Left renal cortex interstitium (tissue), 4 donors: ENCODE measurements at places on chromosomes 5 and 9. TPM values are rescaled to one million over a fixed set of nuclear protein-coding genes. Genes with fewer than 3 reads are reported as not detected.

DNA sequence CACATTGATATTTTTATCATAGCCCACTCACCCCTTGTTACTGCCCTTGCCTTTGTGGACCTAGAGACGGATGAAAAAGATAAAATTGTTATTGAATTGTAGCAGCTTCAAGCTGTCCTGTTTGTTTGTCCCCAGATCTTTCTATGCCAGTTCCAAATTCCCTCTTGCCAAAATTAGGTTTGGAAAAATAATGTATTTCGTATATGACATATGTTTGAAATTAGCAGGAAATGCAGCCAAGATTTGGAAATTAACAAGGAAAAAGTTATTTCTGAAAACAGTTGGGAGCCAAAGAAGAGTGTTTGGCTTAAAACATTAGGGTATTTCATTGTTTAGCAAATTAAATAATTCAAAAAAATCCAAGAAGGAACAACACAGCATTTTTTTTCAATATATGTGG, 33.5 kb downstream of the SPATA31D1 start:
- no peak for DNase-seq

- no peak for DNase-seq
Observed at GRCh38 chr9:16864649-16865434, 5.6 kb downstream of the BNC2 start.

GRCh38 chr9:114207034-114207810, 51.9 kb downstream of the COL27A1 start:
- no peak for DNase-seq

DNA sequence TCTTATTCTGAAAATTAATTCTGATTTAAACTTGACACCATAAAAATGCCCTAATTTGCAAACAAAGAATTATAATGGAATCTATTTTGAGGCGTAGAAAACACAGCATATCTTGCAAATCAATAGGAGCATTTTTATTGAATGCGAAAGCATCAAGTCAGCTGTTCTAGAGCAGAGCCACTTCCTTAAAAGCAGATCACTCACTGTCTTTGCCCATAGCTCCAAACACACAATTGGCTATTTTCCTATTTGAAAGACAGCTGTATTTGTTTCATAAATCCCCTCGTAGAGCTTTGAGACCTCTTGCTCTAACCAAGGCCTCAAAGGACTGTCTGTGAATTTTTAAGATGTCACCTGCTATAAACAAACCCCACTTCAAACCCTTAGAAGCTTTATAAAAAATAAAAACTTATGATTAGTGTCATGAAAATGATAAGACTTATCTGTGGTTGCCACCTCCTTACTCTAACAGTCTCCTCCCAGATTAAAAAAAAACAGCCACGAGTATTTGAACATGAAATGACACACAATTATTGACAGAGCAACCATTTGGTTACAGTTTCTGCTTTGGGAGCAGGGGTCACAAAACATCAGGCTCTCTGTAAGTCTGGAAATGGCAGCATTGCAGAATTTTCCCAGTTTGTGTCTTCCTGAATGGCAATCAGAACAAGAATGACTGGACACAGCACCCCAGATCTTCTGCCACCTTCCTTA, 75.6 kb upstream of the RASEF start:
- DNase-seq: no peak

GRCh38 chr5:178309271-178310013, 76.8 kb upstream of the PHYKPL start:
- DNase-seq: no peak

- no peak for DNase-seq
Observed at GRCh38 chr9:32954642-32955041, 46.8 kb downstream of the APTX start.

DNA sequence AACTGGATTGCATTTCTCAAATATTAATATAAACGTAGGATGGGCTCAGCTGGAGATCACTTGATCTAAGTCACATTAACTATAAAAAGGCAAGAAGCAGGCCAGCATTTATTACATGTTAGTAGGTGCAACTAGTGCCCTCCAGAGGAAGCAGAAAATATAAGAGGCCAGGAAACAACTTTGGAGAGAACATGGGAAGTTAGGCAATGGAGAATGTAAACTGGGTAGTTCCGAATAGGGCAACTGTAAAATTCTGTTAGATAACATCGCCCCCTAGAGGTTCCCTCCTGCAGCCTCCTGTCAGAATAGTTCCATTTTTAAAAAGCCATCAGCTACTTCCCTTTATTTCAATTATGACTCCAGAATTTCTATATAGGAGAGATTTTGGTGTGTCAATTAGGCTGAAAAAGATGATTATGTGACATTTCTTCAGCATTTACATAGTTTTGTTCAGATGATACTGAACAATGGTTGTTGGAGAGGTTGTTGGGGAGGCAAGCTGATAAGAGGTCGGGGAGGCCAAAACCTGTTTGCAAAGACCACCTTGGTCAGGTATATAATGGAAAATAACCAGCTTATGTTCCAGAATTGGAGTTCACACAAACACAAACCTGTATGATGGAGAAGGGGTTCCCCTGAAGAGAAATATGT, 22.4 kb downstream of the CCL28 start:
- peak; percentile 37 for DNase-seq

DNA sequence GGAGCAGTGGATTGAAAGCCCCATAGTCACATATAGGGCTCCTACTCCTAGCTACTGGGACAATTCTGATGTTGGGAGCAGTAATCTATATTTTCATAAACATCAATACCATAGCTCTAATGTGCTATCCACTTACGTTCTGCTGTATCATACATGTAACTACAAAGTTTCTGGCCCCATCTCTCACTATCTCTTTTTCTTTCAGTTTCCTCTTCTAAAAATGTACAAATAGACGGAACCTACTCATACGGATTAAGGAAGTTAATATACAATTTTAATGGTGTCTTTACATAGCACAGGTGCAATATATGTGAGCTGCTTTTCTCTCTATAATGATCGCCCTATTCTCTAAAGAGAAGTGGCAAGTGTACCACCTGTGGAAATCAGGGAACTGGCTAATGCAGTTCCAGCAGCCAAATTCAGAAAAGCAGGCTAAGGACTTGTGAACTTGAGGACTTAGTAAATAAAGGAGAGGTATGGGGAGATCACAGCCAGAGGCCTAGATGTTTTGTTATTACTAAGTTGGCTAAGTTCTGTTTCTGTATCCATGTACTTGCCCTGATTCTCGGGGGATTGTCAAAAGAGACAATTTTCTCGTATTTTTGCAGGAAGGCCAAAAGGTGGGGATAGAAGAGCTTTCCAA, 1021.9 kb downstream of the CDH12 start:
- DNase-seq: no peak

- DNase-seq: no peak
Observed at GRCh38 chr9:70400107-70400892, 14.2 kb downstream of the KLF9 start.

DNA sequence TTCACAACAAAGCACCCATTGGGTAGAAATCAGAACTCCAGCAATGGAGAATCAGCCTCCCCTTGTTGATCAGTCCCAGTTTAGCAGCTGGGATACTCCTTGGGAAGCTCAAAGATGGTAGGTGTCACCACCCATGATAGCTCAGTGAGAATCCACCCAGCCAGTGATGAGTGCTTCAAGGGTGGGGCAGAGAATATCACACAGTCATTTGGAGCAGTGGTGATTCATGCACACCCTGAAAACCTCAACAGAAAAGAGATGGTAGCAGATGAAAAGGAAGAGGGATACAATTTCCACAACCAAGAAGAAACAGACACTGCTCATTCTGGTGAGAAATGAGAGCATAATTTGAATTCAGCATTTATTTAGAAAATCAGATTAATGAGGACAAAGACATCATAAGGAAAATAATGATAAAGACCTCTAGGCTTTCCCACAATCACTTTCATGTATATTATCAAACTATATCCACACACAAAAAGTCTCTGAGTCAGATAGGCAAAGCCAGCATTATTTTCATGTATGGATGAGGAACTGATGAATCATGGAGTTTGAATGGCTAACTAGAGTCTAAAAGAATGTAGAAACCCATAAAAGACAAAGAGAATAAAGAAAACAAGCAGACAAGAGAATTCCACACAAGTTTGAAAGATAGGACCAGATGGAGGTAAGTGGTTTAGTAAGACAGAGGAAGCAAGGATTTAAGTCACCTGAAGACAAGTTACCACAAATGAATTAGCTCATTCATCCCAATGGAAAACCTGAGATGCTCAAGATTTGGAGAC, 82.9 kb downstream of the FEM1C start:
- DNase-seq: no peak

DNA sequence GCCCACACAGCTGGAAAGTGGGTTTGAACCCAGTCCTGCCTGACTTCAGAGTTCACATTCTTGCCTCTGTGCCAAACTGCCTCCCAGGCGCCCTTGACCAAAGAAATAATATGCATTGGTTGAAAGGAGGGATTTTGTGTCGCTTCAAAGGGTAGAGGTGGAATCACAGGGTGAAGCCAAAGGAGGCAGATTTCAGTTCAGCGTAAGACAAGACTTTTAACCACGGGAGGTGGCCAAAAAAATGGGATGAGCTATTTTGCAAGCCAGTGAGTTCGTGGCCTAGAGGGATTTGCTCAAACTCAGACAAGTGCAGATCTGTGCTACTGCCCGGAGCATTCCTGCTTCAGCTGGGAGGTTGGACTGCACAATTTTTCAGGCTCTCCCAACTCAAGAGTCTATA, 57.6 kb upstream of the RANBP3L start:
- DNase-seq: no peak

GRCh38 chr5:119284031-119284430, 71.8 kb upstream of the TNFAIP8 start:
- no peak for DNase-seq

DNA sequence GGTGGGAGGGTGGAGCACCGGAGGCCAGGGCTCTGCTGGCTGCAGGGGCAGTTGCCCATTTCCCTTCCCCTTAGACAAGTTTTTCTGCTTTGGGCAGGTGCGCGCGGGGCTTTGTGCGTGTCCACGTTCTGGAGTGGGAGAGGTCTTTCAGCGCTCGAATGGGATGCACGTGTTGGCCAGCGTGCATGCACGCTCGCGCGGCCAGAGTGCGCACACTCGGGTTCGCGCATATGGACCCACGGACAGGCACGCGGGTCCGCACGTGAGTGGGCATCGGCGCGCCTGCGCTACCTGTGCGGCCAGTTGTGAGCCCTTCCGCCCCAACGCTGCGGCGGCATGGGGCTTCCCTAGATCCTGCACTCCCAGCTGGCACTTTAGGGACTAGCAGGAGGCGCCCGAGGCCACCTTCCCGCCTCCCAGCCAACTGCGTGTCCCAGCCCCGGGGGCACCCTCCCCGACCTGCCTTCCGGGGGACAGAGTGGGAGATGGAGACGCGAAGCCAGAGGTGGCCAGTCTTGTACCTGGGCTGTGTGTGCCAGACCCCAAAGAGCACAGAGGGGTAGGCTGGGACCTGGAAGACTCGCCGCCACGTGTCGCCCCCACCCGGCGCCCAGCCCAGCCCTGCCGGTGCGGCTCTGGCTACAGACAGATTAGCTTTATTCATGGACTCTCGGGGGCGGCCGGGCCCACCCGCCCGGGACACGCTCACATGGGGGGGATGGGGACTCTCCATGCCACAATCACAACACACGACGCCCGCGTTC, 9.8 kb upstream of the GPRIN1 start:
- DNase-seq: no peak

DNA sequence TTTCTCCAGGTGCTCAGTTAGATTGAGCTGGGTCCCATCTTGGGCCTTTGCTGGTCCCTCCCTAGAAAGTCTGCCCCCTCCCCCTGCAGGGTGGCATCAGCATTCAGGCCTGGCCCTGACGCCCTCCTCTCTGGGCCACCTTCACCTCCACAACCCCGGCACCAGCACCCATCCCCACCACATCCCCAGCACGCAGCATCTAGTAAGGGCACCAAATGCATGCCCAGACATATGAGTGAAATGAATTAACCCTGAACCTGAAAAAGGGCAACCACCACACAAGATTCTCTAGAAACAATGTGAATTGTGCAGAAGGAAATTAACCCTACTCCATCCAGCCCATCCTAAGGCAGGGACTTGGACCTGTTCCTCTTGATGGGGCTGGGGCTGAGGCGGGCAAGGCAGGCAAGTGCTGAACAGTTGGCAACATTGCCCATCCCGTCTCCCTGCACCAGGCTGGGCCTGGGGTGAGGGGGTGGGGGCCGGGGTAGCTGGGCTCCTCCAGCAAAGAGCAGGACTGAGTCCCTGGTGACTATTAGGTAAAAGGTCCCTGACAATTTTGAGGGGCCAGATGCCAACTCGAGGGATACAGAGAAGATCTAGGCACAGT, 125.9 kb downstream of the KCNIP1 start:
- DNase-seq: no peak

The SLC27A6 gene
- polyA plus RNA-seq: 1.3 TPM

The PCSK1 gene
- polyA plus RNA-seq: 0.16 TPM

The TAS2R1 gene
- polyA plus RNA-seq: not detected

The ITGA2 gene
- 25.7 TPM for polyA plus RNA-seq

The PRLR gene
- polyA plus RNA-seq: 38.4 TPM
